NCI-H187 (cell line): ENCODE measurements at places on chromosomes 4 and X.

DNA sequence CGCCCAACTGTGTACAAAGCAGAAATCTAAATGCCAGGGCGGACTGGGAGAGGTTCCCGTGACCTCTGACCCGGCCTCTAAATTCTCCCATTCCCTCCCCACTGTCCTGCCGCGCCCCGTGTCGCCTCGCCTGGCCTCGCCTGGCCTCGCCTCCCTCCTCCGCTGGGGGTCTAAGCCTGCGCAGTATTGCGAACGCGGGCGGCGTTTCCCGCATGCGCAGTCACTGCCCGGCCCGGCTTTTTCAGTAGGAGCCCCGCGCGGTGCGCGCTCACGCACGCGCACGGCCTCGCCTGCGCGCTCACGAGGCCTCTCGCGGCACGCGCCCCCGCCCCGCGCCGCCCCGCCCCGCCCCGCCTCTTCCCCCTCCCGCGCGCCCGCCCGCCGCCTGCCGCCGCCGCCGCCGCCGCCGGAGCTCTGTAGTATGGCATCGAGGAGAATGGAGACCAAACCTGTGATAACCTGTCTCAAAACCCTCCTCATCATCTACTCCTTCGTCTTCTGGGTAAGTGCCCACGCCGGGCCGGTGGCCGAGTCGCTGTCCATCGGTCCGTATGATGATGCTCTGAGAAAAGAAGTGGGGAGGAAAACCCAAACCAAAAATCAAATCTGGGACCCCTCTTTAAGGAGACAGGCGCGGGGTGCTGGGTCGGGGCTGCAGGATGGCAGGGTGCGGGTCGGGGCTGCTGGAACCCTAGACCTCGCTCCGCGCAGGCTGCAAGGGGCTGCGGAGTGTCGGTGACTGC, at the start of gene TSPAN7:
TSPAN7 (plus strand) TSS at position 417 of the 743 bp plus-strand sequence; CDS start at position 422, 5 bp downstream.
- DNase-seq = peak; percentile 33

- no peak for DNase-seq
Observed at GRCh38 chr4:106355193-106355592, 13.4 kb downstream of the GIMD1 start.

GRCh38 chr4:110085131-110085530, 113.3 kb downstream of the ELOVL6 start:
- no peak for DNase-seq

DNA sequence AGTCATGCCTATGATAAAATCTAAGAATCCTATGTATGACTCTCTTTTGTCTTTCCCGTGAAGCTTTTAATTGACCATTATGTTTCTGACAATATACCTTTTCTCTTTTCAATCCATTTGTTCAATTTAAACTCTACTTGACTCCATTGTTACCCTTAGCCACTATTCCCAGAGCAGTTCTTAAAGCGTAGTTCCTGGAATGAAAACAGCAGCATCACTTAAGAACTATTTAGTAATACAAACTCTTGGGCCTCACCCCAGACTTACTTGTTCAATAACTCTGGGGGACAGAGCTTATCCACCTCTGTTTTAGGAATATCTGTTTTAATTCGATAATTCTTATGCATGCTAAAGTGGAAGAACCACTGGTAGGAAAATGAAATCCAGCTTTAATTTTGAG, 358.4 kb downstream of the PRR32 start:
- DNase-seq = no peak

GRCh38 chr4:138677748-138678147, 337.8 kb upstream of the NOCT start:
- no peak for DNase-seq

DNA sequence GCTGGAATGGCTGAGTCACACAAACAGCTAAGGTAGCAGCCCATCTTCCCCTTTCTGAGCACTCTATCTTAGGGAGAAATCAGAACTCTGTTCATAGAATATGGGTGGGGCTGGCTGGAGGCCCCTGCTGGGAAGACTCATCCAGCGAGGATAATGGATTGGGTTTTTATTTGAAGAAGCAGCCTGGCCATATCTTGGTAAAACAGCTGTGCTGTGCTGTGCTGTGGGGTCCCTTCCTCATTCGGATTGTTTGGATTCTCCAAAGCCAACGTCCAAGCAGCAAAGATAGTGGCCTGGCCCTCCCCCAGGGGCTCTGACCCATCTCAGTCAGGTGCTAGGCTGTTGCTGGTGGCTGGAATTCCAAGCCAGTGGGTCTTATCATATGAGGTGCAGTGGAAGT, 63.8 kb downstream of the ZNF718 start:
- no peak for DNase-seq

DNA sequence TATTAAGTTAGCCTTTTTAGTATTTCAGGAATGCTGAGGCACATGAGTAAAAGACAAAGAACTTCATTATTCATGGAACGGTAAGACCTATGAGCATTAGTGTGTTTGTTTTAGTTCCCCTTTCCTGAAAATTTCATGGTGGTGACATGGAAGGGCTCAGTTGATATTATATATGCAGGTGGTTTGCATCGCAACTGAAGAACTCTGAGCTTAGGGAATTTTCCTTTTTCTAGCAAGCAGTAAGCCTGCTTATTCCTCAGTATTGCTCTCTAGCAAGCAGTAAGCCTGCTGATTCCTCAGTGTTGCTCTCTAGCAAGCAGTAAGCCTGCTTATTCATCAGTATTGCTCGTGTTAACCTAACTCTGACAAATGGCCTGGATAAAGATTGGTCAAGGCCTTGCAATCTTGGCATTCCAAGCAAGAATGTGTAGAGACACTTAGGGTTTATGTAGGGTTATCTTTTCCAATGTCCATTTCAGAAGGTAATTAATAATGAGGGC, 37.7 kb upstream of the MAGEB18 start:
- DNase-seq = no peak

DNA sequence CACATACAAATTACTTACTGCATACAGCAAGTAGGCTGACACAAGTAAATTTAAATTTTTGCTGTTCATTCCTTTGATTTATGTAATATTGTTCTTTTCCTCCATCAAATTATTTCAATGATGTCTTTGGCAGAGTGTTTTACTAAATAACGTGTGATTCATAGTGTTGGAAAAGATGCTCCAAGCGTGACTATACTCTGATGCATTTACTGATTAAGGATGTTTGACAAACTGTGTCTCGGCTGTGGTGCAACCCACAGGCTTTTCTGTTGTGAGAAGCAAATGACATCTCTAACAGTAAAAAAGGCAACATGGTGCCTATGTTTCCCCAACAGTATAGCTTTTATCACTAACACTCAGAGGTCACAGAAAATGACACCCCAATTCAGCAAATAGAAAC, 540.9 kb downstream of the PPP4R3C start:
- no peak for DNase-seq

GRCh38 chr4:87017580-87018342, 83.0 kb downstream of the AFF1 start:
- DNase-seq = no peak

GRCh38 chr4:12881945-12882584, 602.1 kb downstream of the RAB28 start:
- no peak for DNase-seq

DNA sequence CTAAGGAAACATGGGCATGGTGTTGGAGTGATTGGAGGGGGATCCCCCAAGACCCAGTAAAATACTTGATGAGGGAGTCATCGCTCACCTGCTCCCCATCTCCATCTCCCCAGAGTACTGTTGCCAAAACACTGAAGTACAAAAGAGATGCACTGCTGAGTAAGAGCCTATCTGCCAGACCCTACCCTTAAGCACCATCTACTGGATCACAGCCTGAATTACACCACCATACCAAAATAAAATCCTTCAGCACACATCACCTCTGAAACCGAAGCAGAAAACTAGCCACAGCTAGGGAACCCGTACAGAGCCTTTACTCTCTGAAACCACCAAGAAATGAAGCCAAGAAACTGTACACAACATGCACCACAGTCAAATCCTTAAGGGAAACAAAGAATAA, 466.3 kb upstream of the ACTRT1 start:
- no peak for DNase-seq

GRCh38 chr4:139700568-139700967, 34.9 kb downstream of the MGST2 start:
- no peak for DNase-seq

DNA sequence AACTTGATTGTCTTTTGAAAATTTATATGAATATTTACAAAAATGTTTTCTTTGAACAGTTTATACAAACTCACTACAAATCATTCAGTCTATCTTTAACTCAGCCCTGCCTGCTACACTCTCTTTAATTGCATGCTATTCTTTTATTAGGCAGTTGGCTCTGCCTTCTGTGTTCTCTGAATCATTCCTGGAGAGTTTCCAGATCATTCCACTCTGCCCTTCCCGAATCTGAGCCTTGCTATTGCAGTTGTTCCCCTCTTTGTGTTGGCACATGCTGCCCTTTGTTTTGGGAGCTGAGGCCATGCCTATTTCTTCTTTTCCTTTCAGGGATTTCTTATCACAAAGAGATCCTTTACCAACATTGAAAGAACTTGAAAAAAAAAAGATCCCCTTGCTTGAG, 8.7 kb upstream of the TECRL start:
- no peak for DNase-seq

DNA sequence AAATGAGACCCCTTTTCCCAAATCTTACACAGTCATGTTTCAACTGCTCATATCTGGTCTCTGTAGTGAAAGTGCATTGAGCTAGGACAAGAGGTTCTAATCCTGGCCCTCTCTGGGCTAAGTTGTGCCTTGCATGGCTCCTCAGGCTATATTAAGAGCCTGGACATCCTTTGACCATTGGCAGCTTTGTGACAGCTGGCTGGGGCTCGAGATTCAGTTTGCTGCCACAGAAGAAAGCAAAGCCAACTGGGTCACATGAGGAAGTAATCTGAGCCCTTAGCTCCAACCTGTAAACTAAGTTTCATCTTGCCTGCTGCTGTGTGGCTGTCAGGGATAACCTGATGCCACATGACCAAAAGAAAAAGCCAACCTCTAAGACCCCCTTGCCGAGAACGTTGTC, 51.8 kb upstream of the JADE1 start:
- DNase-seq = peak; percentile 3

DNA sequence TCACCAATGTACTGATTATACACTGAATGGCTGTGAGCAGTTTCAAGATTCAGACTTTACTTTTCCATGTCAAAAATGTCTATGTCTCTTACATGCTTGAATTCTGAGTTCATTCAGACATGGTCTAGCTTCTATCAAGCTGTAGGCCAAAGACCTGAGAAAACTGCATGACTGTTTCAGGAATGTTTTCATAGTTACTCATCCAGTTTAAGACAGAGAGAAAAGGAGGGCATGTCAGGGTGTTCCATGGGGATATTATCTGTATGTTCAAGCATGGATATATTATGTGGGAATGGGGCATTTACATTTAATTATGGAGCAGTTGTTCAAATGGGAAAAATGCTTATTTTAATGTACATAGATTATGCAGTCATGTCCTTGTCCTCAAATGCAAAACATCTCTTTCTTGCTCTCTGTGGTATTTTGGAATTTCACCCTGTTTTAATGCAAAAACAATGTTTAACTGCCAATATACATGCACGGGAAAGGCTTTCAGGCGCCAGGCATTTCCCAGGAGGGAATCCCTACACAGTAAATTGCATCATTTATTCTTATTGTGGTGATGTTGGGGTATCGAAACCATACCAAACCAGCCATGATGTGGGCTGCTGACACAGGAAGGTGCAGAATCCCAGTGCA, 429.1 kb upstream of the INTU start:
- DNase-seq = no peak

GRCh38 chr4:184662236-184662635, 12.7 kb downstream of the PRIMPOL start:
- no peak for DNase-seq

GRCh38 chr4:9704551-9705332, 76.7 kb upstream of the DRD5 start:
- no peak for DNase-seq

DNA sequence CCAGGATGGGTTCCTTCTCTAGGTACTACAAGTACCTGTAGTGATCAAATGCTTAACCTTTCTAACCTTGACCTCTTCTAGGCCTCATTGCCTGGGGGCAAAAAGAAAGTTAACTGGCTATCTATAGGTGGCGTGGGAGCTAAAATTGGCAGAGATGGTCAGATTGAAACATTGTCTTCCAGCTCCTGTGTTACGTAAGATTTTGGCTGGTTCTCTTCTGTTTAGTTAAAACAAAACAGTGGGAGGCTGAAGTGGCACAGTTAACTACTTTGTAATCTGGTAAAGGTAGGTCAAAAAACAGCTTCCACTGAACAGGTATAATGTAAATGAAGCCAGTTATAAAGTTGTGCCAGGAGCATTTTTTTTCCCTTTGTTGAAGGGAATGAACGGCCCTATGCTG, 115.2 kb downstream of the MBNL3 start:
- DNase-seq = no peak

- DNase-seq = no peak
Observed at GRCh38 chr4:17780501-17781299, 721 bp downstream of the FAM184B start.

GRCh38 chrX:32948130-32948529, 263.2 kb downstream of the DMD start:
- no peak for DNase-seq
